ENCODE measurements at places on chromosomes 6 and 20.

DNA sequence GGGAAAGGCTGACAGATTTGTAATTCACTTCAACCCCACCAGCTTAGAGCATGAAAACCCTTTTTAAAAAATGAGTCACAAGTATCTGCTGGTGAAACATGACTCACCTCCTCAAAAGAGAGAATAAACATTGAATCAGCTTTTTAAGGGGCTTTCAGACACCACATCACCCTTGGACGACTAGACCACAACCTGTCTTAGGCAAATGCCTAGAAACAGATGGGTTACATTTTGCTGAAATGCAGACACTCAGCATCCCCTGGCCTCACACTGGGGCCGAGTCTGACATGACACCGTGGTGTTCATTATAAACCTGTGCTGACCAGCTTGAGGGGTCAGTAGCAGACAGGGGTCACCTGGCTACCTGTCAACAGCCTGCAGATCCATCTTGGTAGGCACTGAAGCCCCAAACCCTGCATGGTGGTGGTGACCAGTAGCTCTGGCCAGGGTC is 175.3 kb upstream of the CST7 start:
- no peak for DNase-seq

GRCh38 chr6:72081871-72082270 is 195.5 kb downstream of the RIMS1 start:
- no peak for DNase-seq

- no peak for DNase-seq
These were observed 6.9 kb downstream of the MANBAL start for GRCh38 chr20:37296371-37296770.

GRCh38 chr6:2433711-2434110 is 188.3 kb upstream of the GMDS start:
- DNase-seq, result no peak

- no peak for DNase-seq
These were observed 11.9 kb upstream of the TMEM170B start for GRCh38 chr6:11525468-11526155.

GRCh38 chr6:134420614-134421181 is 102.8 kb upstream of the SGK1 start:
- DNase-seq, result no peak

GRCh38 chr6:7912736-7913517 is 2.3 kb upstream of the TXNDC5 start:
- DNase-seq, result no peak

DNA sequence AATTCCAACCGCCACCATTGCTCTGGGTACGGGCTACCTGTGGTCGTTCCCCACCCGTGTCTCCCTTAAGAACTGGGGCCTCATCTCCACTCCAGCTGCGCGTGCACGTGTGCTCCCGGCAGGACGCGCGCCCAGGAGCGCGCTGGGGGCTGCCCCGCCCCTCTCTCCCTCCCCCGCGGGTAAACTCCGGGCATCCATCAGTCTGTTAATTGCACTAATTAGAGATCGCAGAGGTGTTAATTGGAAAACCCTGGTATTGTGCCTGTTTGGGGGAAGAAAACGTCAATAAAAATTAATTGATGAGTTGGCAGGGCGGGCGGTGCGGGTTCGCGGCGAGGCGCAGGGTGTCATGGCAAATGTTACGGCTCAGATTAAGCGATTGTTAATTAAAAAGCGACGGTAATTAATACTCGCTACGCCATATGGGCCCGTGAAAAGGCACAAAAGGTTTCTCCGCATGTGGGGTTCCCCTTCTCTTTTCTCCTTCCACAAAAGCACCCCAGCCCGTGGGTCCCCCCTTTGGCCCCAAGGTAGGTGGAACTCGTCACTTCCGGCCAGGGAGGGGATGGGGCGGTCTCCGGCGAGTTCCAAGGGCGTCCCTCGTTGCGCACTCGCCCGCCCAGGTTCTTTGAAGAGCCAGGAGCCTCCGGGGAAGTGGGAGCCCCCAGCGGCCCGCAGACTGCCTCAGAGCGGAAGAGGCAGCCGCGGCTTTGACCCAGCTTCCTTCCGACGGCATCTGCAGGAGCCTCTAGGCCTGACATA is 14.4 kb downstream of the FOXP4 start:
- no peak for DNase-seq

- no peak for DNase-seq
These were observed 116.6 kb downstream of the CBLN4 start for GRCh38 chr20:55888685-55889084.

DNA sequence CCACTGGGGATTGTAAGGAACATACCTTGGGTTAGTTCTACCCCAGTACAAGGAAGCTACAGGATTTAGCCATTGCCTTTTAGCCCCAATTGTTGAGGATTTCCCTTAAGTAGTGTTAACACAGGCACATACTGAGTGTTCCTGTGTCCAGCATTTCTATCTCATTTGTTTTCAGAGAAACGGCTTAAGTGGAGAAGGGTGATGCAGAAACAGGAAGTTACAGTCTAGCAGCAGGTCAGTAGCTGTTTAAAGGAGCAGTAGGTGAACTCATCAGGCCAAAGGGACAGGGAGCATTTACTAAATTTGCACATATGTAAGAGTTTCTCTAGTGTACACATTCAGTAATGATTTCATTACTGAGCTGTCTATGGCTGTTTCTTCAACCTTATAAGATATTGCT is 644.2 kb upstream of the GJE1 start:
- DNase-seq, result no peak

- no peak for DNase-seq
These were observed 45.9 kb upstream of the TAB2 start for GRCh38 chr6:149271348-149272340.

GRCh38 chr6:15539722-15540270 is 123.0 kb downstream of the DTNBP1 start:
- no peak for DNase-seq

- DNase-seq, result no peak
These were observed 36.5 kb downstream of the ANGPT4 start for GRCh38 chr20:879626-880025.

DNA sequence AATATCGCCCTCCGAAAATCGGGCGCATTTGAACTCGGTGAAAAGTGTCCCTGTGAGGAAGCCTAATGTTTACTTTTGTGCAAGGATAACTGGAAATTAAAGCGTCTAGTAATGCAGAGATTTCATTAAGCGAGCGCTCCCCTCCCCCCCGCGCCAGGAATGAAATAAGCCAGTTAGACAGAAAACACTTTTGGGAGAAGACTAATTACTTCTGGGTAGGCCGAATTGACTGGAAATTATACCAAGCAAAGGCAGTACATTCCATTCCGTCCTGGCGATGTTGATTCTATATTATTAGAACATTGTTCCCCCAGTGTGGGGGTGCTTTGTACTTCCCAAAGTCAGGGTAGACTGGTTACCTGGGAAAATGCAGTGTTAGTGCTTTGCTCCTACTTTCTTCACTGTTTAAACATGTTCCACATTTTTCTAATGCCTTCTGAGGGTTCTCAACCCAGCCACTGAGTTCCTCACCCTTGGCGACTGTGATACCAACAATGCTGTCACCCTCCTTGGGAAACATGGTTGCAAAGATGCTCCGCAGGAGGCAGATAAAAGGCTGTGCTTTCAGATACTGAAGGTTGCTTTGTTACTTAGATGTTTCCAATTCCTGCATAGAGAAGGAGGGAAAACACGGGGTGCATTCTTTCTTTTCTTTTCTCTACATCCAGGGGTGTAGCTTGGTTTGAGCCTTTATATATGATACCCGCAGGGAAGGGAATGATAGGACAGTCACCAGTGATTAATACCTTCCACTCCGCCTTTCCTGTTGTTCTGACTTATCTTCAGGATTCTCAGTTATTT is 2.6 kb downstream of the GJA1 start:
- DNase-seq, result peak; percentile 36

- peak; percentile 68 for DNase-seq
These were observed 108.2 kb upstream of the GMDS start for GRCh38 chr6:2353412-2354137.

DNA sequence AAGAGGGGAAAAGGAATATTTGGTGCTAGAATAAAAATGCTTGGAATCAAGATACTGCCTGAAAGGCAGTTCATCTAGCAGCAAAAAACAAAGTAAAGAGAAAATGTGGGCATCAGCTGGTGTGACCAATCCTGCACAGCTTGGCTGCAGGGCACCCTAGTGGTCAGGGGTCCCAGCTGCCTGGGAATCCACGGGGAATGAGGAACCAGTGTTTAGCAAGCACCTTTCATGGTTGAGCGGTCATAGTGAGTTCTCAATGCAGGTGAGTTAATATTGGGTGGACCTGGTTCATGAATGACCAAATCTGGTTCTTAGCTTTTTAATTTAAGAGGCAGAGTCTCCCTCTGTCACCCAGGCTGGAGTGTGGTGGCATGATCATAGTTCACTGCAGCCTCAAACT is 53.3 kb downstream of the CAP2 start:
- DNase-seq, result no peak

GRCh38 chr6:142152746-142153145 is 5.7 kb downstream of the VTA1 start:
- no peak for DNase-seq

GRCh38 chr6:160911949-160912348 is 79.6 kb upstream of the MAP3K4 start:
- DNase-seq, result no peak

- DNase-seq, result peak; percentile 83
These were observed 31.4 kb downstream of the FYN start for GRCh38 chr6:111841822-111842221.

DNA sequence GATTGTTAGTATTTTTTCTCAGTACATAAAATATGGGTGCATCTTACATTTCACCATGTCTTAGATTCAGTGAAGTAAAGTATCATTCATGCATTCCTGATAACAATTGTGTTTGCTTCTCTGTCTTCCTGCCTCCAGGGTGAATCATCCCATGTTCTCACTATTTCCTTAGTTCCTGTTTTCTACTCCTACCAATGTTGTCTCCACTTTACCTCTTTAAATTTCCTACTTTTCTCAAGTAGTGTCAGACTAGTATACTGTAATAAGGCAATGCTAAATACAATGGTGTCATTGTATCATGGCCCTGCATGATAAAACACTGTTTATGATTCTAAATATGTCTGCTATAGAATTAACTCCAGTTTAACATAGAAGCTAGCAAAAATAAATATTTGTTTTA is 37.4 kb upstream of the GABRR1 start:
- DNase-seq, result no peak

GRCh38 chr6:90156861-90157260 is 139.8 kb downstream of the BACH2 start:
- DNase-seq, result no peak

GRCh38 chr6:154606457-154606856 is 96.0 kb upstream of the CNKSR3 start:
- peak; percentile 1 for DNase-seq

DNA sequence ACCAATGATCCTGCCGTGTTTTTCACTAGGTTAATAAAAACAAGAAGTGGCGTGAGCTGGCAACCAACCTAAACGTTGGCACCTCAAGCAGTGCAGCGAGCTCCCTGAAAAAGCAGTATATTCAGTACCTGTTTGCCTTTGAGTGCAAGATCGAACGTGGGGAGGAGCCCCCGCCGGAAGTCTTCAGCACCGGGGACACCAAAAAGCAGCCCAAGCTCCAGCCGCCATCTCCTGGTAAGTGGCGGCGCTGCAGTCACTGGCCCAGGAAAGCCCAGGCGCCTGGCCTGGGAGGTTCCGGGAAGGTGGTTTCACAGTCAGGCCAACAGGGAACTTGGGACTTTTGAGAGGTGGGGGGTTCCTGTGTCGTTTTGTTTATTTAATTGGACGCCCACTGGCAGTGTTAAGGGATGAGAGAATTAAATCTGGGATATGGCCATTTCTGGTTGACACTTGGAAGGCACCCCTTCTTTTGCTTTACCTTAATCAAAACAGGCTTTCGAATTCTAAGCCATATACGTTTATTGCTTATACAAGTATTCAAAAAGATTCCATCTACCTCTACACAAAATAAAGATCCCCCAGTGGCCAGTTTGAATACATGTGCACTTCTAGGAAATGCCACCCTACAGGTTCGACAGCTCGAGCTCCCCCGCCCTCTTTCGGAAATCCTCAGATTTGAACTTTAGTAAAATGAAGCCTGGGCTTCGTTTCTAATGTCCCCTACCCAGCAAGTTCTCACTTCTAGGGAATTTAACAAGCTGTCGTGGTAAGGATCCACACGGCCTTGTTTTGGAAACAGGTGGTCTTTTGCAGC is 138.9 kb downstream of the TMEM242 start:
- DNase-seq, result peak; percentile 76

DNA sequence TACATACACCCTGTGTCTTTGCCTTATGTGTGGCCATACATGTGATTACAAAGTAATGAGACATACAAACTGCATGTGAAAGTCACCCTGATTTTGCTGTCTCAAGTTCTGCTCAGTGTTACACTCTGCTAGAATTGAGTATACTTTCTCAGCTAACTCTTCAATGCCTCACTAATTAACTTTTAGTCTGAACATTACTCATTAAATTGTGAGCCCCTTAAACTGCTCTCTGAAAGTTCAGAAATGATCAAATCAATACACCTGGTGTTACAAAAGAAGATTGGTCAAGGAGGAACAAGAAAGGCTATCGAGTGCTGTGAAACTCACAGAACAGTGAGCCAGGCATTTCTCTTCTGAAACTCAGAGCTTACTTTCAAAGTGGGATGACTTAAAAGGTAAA is 71.3 kb downstream of the MKKS start:
- DNase-seq, result no peak

DNA sequence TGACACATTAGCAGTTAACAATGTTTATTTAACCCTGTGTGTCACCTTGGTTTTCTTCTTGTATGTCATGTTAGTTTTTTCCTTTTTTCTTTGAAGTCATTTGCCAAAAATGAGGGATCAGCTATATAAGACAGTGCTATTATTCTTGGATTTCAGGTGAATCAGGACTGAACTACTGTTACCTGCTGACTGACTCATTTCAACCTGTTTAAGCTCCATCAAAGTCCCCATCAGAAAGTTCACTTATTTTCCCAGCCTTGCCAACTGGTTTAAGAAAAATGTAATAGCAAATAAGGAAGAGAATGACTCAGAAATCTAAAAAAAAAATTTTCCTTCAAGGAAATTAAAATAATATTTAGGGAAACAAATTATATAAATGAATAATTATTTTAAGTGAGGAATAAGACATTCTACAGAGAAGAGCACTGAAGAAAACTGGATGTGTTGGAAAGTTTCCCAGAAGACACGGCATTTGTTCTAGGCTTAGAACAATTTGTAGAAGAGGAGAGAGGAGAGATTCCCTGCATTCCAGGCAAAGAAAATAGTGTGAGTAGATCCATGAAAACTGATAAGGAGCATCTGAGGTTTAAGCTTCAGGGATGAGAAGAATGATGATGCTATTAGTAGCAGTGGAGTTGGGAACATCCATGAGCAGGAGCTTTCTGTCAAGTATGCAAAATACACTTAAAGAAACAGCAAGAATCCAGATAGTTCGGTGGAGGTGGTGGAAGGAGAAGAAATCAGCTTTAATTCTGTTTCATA is 84.9 kb upstream of the SIM1 start:
- DNase-seq, result no peak

GRCh38 chr6:140773276-140773675 is 1359.4 kb upstream of the GJE1 start:
- DNase-seq, result no peak

- DNase-seq, result no peak
These were observed 32.4 kb upstream of the ADTRP start for GRCh38 chr6:11810854-11811643.

GRCh38 chr6:150567823-150568383 is 31.8 kb upstream of the PLEKHG1 start:
- no peak for DNase-seq

GRCh38 chr6:42423244-42423643 is 28.5 kb downstream of the TRERF1 start:
- no peak for DNase-seq
